ENCODE measurements at places on chromosomes 1 and 21. TPM values are rescaled to one million over a fixed set of nuclear protein-coding genes. Genes with fewer than 3 reads are reported as not detected.

- no peak overlapping the region for H3K4me3 ChIP-seq
- no peaks in the 10 kb centered on the region for H3K4me1 ChIP-seq
- H3K36me3 ChIP-seq = no peaks in the 10 kb centered on the region
- no peaks in the 10 kb centered on the region for H3K27me3 ChIP-seq
These were observed 26.3 kb upstream of the RGS18 start for GRCh38 chr1:192131914-192132313.

DNA sequence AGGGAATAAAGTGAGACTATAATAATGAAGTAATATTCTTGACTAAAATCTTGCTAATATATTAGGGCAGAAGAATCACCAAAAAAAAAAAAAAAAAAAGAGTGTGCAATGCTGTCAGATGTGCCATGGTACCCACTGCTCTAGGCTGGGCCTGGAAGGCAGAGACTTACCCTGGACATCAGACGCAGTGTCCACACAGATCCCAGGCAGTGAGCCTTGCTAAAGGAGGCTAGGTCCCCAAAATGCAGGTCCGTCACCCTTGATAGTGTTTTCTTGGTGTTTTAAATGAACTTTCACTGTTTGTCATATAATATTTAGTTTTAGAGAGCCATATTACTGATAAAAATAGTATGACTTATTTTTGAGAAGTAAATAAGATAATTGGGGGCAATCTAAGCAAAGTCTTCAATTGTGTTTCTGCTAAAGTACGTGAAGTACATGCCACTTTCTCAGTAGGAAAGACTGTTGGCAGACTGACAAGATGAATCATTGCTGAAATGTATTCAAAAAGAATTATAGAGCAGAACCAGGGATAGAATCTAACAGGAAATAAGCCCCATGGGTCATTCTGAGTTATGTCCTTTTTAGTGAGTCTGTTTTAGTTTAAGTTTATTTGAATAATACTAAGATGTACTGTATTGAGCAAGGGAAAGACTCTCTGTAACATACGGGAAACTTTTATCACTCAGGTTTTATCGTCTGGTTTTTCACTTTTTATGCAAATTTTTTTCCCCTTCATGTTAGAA lies 74.6 kb upstream of the PDC start:
- no peak for DNase-seq
- no peaks in the 10 kb centered on the region for H3K36me3 ChIP-seq
- no peak overlapping the region for H3K4me3 ChIP-seq
- no peaks in the 10 kb centered on the region for H3K4me1 ChIP-seq

DNA sequence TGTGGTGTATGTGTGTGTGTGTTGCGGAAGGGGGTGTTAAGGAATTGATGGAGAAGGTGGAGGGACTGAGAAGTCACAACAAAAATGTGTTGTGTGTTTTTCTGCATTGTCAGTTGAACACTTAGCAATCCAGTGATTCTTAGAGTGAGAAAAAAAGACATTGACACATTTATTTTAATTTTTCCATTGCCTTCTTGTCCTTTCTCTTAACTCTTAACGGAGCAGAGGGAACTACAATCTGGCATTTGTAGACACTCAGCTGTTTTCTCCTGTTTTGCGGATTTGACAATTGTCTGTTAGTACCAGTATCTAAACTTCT lies 725 bp downstream of the C1orf53 start:
- DNase-seq = no peak
- peak overlapping the region; percentile 76 for H3K4me3 ChIP-seq
- no peaks in the 10 kb centered on the region for H3K36me3 ChIP-seq

- H3K4me1 ChIP-seq = peaks cover 56% of the 10 kb centered on the region
- peaks cover 48% of the 10 kb centered on the region for H3K36me3 ChIP-seq
- H3K27ac ChIP-seq = peak overlapping the region; percentile 8
- no peak overlapping the region for H3K4me3 ChIP-seq
- H3K27me3 ChIP-seq = no peaks in the 10 kb centered on the region
These were observed 48.9 kb downstream of the INKA2 start for GRCh38 chr1:111690306-111690617.

DNA sequence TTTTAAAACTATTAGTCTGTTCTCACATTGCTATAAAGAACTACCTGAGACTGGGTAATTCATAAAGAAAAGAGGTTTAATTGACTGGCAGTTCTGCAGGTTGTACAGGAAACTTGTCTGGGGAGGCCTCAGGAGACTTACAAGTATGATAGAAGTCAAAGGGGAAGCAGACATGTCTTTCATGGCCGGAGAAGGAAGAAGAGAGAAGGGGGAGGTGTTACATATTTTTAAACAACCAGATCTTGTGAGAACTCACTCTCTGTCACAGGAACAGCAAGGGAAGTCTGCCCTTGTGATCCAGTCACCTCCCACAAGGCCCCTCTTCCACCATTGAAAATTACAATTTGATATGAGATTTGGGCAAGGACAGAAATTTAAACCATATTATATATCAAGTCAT lies 55.9 kb downstream of the CLIC4 start:
- no peaks in the 10 kb centered on the region for H3K27me3 ChIP-seq
- DNase-seq = no peak
- peaks cover 3% of the 10 kb centered on the region for H3K4me1 ChIP-seq
- peaks cover 11% of the 10 kb centered on the region for H3K36me3 ChIP-seq

GRCh38 chr1:6113116-6113515 lies 67.0 kb downstream of the CHD5 start:
- no peak for DNase-seq
- no peaks in the 10 kb centered on the region for H3K4me1 ChIP-seq

The FCRL4 gene
- not detected for total RNA-seq

The CD1C gene
- 0.21 TPM for total RNA-seq

The FAM229A gene
- 3.1 TPM for total RNA-seq

The TMED5 gene
- total RNA-seq = 32.6 TPM

The CTSE gene
- total RNA-seq = not detected

The KRTAP23-1 gene
- not detected for total RNA-seq

Measured in activated CD4-positive, alpha-beta T cell treated with anti-CD3 and anti-CD28 coated beads for 36 hours (primary cell).